ENCODE measurements at places on chromosomes 2 and 18.

GRCh38 chr2:181396256-181397123, 60.7 kb upstream of the ITGA4 start:
- DNase-seq: no peak

- no peak for DNase-seq
Observed at GRCh38 chr2:37617119-37617892, 54.1 kb downstream of the CDC42EP3 start.

DNA sequence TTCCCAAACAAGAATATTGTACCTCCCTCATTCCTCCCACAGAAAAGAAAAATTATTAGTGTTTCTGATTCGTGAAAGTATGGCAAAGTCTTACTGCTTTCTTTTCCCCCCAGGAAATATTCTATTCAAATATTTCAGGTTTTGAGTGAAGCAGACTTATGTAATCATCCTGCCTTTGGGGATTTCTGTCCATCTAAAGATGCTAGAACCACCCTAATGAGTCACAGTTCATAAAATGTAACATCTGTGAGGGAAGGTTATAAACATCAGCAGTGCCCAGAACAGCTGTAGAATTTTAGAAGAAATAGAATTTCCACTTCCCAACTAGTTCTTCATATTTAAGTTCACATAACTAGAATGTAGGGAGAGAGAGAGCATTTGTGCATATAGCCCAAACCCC, 39.0 kb downstream of the EEF1B2 start:
- no peak for DNase-seq

- DNase-seq: no peak
Observed at GRCh38 chr2:133405252-133405651, 163.0 kb downstream of the NCKAP5 start.

DNA sequence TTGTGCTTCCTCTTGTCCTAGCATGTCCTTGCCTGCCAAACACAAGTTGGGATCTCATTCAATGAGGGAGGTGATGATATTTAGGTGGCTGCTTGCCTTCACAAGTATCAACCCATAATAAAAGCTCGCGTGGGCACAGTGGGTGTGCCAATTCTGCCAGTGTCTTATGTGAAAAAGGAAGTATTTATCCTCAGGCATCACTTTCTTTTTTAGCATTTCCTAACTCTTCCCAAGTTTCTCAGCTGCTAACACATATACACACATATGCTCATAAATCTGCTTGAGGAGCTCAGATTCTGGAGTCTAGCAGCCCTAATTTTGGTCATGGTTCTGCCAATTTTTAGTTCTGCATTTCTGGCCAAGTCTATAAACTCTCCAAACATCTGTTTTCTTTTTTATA, 319.5 kb upstream of the HNMT start:
- DNase-seq: no peak

GRCh38 chr2:88810017-88810416, 118.5 kb downstream of the RPIA start:
- no peak for DNase-seq

DNA sequence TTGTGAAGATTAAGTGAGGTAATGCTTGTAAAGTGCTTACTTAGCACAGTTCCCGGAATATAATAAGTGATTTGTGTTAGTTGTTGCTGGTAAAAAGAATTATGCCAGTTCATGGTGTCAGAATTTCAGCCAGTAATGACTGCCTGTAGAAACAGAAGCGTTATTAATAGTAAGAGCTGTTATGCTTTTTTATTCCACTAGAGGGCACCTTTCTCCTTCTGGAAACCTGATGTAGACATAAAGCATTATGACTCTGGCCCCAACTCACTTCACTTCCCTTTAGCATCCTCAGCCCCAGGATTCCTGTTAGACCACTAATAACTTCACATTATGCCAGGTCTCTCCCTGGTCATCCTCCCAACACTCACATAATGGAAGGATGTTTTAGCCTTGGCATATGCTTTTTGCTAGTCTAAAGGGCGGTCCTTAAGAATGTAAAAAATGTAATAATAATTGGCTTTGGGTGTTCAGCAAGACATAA, 34.9 kb downstream of the C18orf54 start:
- peak; percentile 34 for DNase-seq

DNA sequence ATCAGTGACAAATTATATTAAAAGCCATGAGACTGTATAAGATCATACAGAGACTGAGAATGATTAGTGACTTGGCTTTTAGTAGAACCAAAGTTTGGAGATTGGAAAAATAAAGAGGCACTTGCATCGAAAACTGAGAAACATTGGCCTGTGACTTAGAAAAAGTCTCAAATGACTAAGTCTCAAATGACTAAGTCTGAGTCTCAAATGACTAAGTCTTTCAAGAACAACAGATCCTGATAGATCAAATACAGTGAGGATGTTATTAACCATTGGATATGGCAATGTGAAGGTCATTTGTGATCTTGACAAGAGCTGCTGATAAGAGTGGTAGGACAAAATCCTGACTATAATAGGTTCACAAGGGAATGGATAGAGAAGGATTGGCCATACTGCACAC, 135.5 kb upstream of the FANCL start:
- DNase-seq: no peak

DNA sequence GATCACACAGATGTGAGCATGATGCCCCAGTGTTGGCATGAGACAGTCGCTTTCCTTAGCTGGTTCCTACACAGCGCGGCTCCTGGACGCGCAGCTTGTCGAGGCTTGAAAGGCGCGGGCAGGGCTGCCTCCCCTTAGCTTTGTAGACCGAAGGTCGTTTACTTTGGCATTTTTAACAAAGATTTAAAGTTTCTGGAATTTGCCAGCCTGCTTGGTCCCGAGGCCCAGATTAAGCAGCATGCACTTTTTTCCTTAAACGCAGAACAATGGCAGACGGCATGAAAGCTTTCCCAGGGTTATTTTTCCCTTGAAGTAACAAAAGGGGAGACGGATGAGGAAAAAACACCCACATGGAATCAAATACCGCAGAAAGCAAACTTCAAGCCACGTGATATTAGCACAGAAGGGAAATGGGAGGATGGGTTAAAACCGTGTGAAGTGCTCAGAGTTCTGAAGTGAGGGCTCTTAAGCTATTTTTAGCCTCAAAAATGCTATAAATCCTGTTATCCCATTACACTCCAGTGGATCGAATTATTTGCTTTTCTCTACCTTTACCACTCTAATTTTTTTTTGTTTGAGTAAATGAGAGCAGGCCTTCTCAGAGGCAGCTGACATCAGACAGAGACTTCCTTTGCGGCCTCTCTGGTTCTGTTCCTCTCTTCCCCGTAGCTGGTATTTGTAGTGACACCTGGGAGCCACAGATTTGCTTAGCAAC, 55.7 kb downstream of the NPAS2 start:
- DNase-seq: no peak

- DNase-seq: no peak
Observed at GRCh38 chr2:157413326-157414035, 30.4 kb downstream of the CYTIP start.

DNA sequence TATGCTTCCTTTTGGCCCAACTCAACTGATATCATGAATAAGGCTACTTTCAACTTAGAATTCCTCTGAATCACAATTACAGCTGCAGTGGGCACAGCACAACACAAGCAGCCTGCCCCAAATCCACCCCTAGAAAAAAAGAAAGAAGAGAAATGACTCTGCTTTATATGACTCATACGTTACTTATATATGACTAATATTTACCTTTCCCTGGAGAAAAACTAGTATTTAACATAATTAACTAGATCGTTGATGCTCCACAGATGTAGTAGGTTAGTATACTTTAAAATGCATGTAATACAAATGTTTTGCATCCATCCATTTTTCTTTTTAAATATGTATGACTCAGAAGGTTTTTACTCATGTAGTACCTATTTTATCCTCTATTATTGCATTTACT, 133.3 kb upstream of the UNC80 start:
- DNase-seq: peak; percentile 11

DNA sequence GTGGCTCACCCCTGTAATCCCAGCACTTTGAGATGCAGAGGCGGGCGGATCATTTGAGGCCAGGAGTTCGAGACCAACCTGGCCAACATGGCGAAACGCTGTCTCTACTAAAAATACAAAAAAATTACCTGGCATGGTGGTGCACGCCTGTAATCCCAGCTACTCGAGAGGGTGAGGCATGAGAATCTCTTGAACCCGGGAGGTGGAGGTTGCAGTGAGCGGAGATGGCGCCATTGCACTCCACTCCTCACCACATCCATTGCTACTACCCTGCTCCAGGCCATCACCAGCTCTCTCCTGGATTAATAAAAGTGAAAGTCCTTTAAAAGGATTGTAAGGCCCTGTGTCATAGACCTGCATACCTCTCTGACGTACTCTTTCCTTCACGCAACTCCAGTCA, 1.2 kb downstream of the RMP24 start:
- DNase-seq: no peak

All from AG04450 (cell line).